ENCODE measurements at places on chromosomes 16 and 17.

DNA sequence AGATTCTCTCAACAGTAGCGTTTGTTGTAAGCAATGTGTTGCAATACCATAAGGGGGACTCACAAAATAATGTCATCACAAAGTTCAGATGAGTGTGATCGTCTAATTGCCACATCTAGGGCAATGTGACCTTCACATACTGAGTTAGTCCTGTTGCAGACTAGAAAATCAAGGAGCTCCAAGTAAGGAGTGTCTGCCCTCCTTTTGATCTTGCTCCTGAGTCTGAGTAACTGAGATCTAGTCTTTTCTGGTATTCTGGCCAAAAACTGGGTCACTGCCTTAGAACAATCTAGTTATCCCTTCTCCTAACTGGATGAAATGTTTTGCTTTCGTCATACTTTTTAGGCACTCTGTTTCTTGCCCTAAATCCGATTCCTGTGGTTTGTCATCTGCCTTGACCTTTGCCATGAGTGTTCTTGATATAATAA lies 712.1 kb downstream of the CDH11 start:
- DNase-seq, result no peak

DNA sequence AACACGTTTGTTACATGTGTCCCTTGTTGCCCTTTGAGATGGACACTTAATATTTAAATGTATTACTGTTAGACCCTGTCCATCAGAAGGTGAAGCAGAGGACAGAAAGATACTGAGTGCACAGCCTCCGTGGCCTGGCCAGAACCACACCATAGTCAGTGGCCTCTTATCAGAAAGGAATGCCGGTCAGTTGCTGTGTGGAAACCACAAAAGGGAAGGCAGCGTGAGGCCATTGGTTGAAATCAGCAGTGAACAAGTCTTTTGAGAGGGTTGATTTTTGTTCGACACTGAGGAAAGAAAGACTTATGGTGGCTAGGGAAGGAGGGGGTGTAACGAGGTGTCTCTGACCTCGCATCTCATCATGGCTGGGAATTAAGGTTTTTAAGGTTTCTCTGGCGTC lies 85.4 kb upstream of the CLEC18A start:
- peak; percentile 46 for DNase-seq

- DNase-seq, result no peak
Measured at GRCh38 chr17:50330151-50330775, 15.7 kb upstream of the XYLT2 start.

DNA sequence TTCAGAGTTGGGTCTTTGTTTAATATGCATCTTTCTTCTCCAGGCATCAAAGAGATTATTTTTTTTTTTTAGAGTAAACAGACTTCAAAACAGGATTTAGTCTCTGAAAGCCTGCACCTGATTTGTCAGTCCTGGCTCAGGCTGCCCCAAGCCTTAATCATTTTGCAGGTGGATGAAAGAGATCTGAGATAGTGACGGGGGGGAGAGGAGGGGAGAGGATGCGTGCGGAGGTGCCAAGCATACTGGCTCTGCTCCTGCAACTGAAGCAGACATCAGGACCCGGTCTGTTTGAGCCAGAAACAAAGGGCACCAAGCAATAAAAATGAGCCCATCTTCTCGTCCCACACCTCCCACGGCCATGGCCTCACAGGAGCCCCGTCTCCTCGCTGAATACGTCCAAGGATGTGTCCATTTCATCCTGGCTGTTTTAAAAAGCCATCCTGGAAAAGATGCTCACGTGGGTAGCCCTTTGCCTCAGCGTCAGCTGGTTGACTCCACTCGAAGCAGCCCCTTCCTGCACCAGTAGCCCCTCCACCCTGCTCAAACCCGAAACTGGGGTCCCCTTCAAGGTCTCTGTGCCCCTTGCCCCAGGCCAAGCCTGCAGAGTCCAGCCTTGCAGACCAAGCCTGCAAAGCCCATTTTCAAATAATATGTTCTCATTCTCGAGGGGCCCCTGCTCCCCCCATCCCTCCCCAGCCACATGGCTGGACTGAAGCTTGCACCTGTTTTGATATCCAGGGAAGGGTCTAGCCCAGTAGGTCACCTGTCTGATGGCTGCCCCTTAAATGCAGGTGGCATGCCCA lies 84.8 kb upstream of the TNRC6C start:
- no peak for DNase-seq

DNA sequence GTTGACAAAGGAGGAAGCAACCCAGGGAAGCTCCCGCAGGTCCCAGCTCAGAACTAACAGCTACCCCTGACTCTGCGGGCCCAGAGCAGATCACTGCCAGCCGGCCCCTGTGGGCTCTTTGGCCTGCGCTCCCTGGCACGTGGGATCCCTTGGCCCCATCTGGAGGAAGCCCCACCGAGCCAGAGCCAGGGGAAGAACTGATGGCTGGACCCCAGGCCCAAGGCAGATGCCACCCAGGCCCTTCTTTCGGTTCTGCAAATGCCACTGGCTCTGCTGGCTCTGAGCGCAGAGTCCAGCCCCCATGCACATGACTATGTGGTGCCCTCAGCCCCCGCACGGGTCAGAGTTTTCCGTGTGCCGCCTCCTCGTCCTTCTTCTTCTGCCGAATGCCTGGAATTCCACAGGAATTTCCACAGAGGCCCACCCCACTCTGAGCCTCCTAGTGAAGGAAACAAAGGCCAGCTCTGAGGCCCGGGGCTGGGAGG lies 35.8 kb upstream of the SNN start:
- peak; percentile 75 for DNase-seq

DNA sequence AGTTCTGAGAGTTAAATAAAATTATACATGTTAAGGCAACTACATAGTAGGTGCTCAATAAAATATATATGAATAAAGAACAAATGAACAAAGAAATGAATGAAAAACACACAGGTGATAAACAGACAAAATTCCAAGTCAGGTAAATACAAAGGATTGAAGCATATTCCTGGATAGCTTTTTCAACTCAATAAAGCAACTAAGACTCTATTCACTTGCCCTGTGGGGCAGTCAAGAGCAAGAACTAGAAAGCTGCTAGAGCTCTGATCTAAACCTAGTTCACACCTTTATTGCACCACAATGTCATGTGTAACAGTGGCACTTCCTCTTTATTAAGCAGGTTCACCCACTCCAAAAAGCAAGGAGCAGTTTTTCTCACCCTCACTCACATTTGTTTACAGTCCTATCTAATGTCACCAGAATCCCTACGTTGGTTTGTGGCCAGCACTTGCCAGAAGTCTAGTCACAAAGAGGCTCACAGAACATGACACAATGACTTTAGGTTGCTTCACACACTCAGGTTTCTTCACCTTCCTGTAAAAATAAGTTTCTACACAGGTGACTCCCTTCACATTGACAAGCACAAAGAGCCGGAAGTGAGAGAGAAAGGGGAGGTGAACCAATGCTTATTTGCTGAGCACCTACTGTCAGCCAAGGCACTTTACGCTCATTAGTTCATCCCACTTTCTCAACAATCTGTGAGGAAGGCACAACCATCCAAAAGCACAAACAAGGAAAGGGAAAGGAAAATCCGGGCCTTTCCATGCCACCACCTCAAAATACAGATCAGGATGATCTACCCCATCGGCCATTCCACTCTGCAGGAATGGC lies 70.8 kb downstream of the XPO6 start:
- no peak for DNase-seq

GRCh38 chr16:75456971-75457370 lies 7.5 kb downstream of the TMEM170A start:
- no peak for DNase-seq
